ENCODE measurements at places on chromosomes 2 and 18. TPM values are rescaled to one million over a fixed set of nuclear protein-coding genes. Genes with fewer than 3 reads are reported as not detected.

DNA sequence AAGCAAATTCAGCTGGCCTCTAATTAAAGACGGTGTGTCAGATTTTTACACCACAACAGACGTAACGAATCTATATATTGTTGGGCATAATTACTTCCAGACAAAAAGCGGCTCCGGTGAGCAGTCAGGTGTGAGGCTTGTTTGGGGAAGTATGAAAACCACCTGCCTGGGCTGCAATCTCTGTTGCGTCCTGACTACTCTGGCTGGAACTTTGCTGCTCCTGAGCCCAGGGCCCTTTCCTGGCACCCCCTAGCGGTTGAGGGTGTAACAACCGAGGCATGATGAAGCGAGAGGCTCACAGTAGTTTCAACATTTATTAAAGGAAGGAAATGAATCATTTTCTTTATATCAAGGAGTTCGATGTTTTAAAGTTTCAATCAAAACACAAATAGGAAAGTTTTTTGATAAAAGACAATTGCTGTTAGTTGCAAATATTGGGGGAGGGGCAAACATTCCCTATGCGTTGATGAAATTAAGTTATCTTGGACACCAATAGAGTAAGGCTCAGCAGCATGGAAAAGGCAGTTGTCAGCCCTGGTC lies 10.6 kb upstream of the ITGB6 start:
- peak; percentile 87 for DNase-seq

- DNase-seq: no peak
These were observed 140.6 kb downstream of the NETO1 start for GRCh38 chr18:72727038-72727655.

DNA sequence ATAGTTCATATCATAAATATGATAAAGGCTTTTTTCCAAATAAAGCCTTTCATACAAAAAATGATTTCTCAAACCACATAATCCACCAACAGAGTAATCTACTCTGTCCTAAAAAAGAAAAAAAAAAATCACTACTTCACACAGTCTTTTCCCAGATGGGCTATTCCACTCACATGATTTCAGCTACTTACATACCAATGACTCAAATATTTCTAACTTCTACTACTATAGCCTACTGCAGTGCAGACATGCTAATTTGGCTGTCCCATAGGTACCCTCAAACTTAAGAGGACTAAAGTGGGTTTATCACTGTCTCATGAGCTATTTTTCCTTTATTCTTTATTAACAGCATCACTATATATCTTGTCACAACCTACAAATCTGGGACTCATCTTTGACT lies 57.4 kb downstream of the SLC66A3 start:
- no peak for DNase-seq

The COLEC11 gene
- not detected for total RNA-seq

The RBM44 gene
- not detected for total RNA-seq

GRCh38 chr2:207072571-207072970 lies 93.2 kb downstream of the KLF7 start:
- DNase-seq: no peak

- DNase-seq: no peak
These were observed 83.4 kb downstream of the COL6A3 start for GRCh38 chr2:237330541-237330940.

DNA sequence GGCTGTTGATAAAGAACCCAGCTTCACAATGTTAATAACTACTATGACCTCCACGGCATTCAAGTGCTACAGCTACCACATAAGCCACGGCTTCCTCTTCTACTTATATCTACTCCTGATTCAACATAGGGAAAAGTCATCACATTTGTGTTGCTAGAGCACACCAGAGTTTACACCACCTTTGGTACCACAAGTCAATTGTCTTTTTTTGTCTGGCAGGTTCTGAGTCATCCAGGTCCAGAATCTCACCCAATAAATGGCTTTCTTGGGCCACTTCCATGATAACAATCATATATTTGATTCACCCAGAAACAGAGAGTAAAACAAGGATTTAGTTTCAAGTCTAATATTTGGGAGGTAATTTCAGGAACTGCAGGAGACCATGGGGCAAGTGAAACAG lies 480.2 kb downstream of the TMX3 start:
- DNase-seq: no peak

GRCh38 chr18:25831301-25831701 lies 259.1 kb downstream of the SS18 start:
- DNase-seq: no peak

Data from transverse colon (tissue), 4 donors.